Aorta (tissue), 5 donors: ENCODE measurements at places on chromosomes 1 and 21.

DNA sequence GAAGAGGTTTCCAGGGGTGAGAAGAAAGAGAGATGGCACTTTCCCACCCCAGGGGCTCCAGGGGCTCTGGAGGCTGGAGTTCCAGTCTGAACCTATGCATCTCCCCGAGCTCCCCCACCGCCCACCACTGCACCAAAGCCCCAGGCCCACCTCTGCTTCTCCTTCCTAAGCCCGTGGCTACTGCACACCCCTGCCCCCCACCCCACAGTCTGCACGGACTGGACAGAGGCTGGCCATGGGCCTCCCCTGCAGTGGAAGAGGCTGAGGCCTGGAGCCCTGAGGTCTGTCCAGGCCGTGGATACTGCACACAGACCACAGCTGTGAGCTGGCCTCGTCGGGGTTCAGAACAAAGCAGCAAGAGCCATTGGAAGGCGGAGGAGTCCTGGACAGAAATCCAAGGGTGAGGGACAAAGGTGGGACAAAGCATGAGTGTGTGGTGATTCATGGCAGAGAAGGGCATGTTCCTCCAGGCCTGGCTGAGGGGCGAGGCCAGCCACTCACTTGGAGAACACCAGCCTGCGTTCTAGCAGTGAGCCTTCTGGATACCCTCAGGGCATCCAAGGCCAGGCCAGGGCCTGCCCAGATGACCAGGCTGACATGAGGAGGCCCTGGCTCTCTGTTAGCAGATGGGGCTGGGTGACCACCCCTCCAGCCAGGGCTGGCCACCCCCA is 244.8 kb upstream of the VAMP3 start:
- no peak for DNase-seq

DNA sequence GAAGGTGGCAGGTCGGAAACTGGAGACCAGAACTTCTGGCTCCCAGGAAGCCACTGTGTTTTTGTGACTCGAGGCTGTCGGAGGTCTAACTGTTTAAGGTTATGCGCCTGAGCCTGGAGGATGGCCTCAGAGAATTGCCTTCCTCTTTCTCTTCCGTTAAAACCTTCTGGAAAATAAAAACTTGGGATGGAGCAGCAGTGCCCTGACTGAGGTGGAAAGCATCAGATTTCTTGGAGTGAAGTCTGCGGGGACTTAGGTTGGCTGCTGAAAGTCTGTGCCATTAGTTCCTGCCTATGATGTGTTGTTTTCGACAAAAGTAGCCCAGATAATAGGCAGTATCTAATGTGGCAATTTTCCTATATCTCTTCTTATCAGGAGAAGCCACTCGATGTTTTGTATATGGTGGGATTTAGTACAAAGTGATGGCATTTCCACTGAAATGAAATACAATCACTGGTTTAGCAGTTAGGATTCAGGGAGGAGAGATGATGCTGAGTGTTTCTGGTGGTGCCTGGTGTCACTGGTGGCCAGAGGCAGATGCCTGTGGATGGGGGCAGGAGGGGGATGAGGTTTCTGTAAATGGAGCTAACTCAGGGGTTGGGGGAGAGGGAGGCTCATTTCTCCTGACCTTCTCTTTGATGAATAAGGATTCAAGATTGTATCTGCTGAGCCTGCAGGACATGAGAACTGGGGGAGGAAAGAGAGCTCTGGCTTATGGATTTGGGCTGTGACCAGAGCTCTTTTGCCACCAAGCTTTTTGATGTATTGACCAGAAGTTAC is 150.8 kb downstream of the CAMTA1 start:
- DNase-seq = no peak

- DNase-seq = no peak
Observed at GRCh38 chr1:151406176-151406575, 6.8 kb downstream of the PSMB4 start.

GRCh38 chr1:160748878-160749269 is 9.8 kb downstream of the SLAMF7 start:
- no peak for DNase-seq

- DNase-seq = no peak
Observed at GRCh38 chr21:41639336-41639735, 127.5 kb downstream of the RIPK4 start.

DNA sequence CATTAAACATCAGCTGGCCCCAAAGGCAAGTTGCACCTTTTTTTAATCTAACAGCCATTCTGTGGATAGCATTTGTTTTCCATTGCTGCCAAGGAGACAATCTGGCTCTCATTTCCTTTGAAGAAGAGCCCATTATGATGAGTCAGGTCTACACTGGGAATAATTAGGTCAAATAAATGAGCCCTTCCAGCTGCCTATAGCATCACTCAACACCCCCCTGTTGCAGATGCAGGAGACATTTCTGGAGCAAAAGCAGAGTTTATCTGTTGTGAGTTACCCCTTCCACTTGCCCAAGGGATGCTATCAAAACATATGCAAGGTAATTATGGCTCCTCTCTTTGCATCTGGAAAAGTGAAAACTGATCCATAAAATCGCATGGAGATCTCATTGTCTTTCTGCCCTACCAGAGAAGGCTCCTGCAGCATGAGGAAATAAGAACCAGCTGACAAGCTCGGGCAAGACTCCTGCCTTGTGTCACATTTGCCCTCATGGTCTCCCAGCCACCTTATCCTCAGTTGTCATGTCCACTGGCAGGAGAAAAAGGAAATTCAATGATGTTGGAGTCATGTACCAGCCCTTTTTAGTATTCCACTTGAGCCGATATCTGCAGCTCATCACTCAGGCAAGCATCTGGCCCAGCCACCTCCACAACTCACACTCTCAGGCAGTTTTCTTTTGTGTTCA is 135.9 kb downstream of the SLC30A10 start:
- no peak for DNase-seq

DNA sequence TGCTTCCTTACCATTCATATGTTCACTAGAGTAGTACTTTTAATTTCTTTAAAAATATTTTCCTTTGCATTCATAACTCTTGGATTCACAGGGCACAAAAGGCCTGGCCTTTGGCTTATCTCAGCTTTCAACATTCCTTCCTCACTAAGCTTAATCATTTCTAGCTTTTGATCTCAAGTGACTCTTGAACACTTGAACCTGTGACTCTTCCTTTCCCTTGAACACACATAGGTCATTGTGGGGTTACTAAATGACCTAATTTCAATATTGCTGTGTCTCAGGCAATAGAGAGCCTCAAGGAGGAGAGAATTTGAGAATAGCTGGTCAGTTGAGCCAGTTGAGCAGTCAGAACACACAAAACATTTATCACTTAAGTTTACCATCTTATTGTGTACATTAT is 49.9 kb downstream of the COL11A1 start:
- DNase-seq = no peak
